ENCODE measurements at places on chromosomes 3 and 15.

DNA sequence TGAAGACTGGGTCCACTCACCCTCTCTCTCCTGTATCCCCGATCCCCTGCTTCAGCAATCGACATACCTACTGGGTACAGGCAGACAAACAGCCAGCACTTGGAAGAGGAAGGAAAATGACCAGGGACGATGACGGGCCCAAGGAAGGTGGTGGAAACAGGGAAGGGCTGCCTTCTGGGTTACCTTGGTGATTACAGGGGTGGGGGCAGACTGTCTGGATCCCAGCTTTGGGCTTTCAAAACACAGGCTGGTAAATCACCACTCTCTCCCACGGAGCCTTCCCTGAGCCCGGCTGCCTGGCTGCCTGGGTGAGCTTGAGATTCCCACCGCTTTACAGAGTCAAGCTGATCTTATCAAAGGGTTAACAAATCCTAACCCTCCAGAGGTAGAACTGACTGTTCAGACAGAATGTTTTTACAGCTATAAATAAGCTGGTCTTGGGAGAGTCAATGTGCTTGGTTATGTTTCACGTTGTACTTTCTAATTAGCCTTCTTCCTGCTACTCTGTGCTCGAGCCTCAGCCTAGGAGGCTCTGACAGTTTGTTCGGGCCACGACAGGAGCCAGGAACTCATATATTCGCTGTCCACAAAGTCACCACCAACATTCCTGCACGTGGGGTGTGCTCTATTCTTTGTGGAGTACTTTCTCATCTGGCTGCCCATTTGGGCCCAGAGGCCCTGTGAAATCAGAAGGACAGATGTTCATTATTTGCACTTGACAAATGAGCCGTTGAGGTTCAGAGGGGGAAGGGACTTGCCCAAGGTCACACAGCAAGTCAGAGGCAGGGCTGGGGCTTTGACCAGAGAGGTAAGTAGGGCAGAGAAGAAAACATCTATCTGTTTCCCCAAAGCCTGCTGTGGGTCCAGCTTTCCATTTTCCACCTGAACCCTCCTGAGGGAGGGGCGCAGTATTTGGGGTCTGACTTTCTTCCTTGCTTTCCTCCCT is 63.5 kb downstream of the FEM1B start:
- no peak for DNase-seq

GRCh38 chr3:101202640-101203039 is 117.7 kb downstream of the IMPG2 start:
- DNase-seq, result no peak

DNA sequence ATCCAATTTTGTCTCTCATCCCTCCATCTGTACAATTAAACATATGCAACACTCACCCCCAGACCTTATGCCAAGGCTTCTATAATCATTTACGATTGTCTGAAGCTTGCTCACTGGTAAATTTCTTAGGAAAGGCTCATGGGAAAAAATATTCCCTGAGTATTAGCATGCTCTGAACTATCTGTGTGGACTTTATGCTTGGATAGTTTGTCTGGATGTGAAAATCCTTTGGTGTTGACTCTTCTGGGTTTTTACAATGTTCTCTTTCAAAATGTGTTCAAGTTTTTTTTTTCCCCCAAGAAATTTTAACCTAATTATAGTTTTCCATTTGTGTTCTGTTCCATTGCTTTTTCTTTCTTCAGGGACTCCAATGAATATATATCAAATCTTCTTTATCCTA is 19.9 kb upstream of the TTBK2 start:
- no peak for DNase-seq

DNA sequence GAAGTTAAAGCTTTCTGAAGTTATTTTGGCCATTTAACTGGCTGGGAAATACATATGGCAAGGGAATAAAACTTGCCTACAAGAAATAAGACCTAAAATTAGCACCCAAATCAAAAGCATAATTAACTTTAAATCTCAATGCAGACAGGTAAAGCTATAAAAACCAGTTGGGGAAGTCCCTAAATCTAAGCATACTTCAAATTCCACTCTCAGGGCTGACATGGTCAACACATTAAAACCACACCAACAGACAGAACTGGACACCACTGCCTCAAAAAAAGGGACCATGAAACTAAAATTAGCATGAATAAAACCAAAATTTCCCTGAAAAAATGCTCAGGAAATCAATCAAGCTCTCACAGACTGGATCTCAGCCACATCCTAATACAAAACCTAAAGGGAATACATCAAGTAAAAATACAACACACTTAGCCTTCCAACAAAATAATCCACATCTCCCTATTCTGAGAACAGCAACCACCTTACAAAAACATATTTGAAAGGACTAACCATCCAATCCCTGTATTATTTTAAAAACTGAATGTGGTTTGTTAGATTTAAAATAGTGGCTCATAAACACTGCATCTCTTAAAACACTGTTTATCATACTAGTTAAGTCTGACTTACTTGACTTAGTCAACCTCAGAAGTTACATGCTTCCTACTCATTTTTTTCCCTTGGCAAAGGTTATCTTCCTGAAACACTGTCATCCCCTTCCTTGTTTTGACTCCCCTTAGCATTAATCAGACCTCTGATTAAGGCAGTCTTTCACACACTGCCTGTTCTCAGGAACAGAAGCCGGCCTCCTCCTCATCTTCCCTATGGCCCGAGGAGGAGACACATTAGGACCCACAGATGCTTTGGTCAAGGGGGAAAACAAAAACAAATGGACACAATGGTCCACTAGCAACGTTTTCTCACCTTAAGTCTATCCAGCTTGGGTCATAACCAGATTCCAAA is 8.3 kb downstream of the TRA2B start:
- DNase-seq, result no peak

DNA sequence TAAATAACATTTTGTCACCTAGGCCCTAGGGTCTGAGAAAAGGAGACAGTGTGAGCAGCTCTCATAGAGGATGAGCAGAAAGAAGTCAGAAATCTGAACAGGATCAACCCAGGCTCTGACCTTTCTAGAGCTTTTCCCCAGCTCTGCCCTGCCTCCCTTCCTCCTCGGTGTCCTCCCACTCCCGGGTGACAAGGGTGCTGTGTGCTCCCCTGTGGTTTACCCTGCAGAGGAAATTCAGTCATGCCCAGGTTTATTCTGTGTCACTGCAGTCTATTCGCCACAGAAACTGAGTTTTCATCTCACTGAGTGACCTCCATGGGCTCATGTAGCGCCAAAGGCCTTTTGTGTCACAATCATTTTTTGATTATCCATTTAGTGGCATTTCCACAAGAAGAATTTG is 76.6 kb downstream of the IL12A start:
- no peak for DNase-seq

DNA sequence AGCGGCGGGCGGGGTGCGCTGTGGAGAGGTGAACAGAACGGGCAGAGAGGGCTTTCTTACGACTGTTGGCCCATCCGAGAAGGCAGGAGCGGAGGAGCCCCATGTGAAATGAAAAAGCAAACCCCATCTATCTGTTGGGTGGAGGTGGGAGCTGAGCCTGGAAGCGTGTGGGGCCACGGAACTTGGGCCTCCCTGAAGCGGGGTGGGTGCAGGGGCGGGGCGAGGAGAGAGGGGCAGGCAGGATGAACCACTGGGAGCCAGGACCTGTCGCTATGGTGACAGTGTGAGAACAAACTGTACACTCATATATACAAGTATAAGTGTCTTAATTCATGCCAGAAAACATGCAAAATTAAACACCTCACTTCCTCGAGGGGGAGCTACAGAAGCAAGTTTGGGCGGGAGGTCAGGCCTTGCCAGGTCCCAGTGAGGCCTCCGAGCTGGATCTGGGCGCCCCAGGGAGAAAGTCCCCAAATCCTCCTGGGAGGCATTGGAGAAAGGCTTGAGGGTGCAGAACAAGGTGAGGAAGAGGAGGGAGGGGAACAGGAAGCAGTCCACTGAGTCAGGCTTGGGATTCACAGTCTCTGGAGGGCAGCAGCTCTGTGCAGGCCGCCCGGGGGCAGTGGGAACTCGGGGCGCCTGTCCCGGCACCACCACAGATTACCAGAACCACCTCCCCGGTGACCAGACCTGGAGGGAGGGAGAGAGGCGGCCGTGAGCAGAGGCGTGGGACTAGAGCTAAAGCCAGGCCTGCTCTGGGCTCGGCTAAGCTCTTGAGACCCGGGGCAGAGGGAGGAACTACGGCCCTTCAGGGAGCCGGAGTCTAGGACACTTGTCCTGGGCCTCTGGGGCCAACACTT is 34.8 kb downstream of the RBPMS2 start:
- DNase-seq, result no peak

DNA sequence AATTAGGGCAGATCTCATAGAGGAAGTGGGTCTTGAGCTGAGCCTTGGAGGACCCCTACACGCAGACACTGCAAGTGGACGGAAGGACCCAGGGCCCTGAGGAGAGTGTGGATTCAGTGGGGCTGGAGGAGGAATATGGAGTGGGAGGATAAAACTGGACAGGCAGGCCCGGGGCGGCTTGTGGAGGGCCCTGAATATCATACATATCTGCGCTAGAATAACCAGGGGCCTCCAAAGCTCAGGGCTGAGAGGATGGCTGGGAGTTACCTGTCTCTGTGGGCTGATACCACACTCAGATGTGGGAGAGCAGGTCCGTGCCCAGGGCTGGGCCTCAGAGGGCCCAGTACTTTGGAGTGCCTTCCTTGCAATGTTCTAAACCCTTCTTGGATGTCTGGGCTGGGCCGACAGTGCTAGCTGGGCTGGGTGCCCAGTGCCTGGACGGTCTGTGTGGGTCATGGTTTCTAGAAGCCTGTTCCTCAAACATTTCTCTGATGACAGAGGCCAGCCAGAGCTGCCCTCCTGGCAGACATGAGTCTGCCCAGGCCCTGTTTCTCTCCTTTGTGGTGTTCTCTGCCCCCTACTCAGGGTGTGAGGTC is 29.6 kb downstream of the CHRD start:
- no peak for DNase-seq

DNA sequence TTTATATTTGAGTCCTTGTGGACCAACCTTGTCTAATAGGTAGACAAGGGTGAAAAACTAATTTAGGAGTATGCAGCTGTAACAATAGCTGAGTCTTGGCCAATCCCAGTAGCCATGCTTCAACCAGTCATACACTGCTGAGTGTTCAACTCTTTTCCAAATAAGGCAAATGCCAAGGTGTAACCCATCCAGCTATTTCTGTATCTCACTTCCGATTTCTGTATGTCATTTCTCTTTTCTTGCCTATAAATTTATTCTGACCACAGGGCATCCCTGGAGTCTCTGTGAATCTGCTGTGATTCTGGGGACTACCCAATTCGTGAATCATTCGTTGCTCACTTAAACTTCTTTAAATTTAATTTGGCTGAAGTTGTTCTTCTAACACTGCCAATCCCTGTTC is 93.2 kb downstream of the MAGI1 start:
- no peak for DNase-seq

DNA sequence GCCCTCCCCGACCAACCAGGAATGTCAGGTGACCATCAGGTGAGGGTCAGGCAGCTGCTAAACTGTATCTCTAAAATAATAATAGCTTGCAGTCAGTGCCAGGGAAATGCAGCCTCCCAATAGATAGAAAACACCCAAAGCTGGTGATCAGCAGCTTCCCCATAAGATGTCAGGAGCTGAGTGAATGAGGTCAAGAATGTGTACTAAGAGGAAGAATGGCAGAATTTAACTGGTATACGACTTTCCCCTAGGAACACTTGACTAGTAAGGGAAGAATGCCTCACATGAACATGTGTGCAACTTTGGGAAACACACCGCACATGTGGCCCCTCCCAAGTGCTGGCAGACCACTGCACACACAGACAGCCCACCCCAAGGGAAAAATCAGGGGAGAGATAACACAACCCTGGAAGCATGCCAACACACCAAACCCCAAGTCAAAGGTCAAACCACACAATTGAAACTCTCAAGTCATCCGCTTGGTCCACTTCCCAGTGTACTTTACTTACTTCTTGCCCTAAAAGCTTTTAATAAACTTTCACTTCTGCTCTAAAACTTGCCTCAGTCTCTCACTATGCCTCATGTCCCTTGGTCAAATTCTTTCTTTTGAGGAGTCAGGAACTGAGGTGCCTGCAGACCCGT is 806.5 kb downstream of the OTOL1 start:
- no peak for DNase-seq

- DNase-seq, result no peak
Measured at GRCh38 chr15:93428150-93428549, 339.1 kb upstream of the RGMA start.

GRCh38 chr15:42053010-42053409 is 32.2 kb upstream of the PLA2G4E start:
- no peak for DNase-seq

DNA sequence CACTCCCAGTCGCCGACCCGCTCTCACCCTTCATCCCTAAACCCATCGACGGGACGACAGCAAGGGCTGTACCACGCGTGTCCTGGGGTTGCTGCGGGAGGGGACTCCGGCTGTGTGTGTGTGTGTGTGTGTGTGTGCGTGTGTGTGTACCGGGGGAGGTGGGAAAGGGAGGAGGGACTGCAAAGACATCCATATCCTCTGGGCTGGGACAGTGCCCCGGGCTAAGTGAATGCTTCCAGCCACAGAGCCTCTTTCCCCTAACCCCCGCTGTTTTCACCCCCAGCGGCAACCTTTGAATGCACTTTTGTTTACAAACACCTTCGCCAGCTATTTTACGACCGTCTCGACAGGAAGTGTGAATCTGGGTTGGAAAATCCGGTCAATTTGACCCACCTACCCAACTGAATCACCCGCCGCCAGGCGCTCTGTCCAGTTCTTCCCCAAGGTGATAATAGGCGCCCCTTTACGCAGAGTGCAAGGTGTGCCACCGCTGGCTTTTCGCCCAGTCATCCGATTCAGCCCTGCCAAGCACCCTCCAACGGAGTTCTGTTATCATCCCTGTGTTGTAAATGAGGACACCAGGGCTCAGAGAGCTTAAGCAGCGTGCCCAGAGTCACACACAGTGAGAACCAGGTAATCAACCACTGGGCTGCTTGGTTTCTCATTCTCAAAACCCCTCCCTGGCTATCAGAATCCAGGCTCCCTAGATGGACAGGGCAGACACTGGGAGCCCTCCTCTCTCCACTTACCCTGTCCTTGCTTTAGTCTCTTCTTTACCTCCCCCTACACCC is 739 bp upstream of the AMOTL2 start:
- DNase-seq, result no peak

GRCh38 chr3:23566499-23566898 is 239.3 kb upstream of the UBE2E1 start:
- no peak for DNase-seq

GRCh38 chr3:127469760-127470159 is 120.8 kb downstream of the TPRA1 start:
- no peak for DNase-seq

DNA sequence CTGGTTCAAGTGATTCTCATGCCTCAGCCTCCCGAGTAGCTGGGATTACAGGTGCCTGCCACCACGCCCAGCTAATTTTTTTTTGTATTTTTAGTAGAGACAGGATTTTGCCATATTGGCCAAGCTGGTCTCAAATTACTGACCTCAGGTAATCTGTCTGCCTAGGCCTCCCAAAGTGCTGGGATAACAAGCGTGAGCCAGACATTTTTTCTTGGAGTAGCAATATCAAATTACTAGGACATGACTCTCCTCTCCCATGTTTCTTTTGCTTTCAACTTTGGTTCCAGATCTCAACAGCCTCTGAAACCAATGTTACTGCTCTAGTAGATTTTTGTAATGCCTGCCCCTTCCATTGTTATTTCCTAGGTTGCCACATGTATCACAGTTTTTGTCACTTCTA is 462.0 kb downstream of the GBE1 start:
- DNase-seq, result no peak
